CD4-positive, alpha-beta T cell treated with Interleukin-15 for 1 hour (primary cell): ENCODE measurements at places on chromosomes 6 and 20.

DNA sequence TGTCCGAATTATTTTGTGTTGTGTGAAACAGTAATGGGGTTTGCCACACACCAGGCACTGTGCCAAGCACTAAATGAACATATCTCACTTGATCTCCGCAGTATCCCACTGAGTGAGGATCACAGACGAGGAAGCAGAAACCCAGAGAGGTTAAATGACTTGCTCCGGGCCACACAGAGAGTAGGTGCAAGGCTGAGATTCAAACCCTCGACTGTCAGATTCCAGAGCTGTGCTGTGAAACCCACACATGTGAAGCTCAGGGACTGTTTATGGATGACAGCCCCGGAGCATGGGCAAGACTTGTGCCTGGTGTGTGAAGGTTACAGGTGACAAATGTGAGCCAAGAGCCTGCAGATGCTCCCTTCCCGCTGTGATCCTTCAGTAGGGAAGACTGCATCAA is 87.8 kb upstream of the SIRPA start:
- DNase-seq, result no peak

DNA sequence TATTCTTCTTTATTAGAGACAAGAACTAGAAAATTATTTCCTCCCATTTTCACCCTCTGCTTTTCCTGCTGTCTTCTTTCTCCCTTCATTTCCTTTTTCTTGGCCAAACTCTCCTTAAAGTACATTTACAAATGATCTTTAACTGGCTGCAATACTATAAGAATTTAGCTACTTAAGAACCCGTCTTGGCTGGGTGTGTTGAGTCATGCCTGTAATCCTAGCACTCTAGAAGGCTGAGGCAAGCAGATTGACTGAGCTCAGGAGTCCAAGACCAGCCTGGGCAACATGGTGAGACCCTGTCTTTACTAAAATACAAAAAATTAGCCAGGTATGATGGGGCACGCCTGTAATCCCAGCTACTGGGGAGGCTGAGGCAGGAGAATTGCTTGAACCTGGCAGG is 39.3 kb upstream of the SRPK1 start:
- no peak for DNase-seq

GRCh38 chr6:63923139-63923739 is 287.6 kb downstream of the PHF3 start:
- DNase-seq, result no peak

- DNase-seq, result no peak
These were observed 24.4 kb downstream of the FOXQ1 start for GRCh38 chr6:1336246-1336843.

DNA sequence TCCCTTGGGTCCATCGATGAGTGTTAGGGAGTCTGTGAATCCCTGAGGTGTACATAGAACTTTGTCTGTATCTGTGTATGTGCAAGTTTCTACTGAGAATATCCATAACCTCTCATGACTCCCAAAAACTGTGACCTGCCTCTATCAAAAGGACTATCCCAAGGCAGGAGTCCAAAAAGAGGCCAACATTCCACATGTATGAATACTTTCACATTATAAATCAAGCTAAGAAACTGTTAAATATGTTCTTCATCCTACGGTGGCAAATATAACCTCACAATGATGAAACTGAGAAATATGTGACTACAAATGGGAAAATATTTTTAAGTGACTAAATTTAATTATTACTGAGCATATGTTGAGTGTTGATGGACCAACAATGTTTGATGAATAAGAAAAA is 16.1 kb upstream of the STX11 start:
- no peak for DNase-seq

GRCh38 chr20:11178946-11179654 is 505.3 kb upstream of the JAG1 start:
- DNase-seq, result no peak

- no peak for DNase-seq
These were observed 36.3 kb downstream of the SLC52A3 start for GRCh38 chr20:731891-732560.

GRCh38 chr20:56166781-56167465 is 81.6 kb upstream of the MC3R start:
- DNase-seq, result no peak

DNA sequence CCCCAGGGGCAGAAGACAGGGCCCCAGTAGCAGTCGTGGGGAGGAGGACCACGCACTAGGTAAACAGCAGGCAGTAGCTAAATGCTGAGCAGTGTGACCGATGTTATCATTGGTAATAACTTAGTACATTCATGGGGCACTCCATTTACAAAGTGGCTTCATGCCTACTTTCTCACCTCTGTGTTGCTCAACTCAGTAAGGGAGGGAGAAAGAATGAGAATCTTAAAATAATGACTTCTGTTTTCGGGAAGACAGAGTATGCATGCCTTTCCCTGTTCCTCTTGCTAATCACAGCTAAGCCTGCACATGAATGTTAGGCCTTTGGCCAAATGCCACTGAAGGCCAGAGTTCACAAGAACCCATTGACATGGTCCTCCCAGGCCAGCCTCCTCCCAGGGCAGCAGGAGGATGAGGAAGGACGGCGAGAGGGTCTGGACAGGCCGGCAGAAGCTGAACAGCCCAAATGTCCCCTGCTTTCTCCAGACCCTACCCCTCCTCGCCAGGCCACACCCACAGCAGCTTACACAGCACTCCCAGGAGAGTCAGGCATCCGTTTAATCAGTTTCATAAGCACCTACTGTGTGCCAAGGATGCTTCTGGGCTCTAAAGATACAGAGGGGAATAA is 183.4 kb downstream of the ANKRD60 start:
- DNase-seq, result no peak

DNA sequence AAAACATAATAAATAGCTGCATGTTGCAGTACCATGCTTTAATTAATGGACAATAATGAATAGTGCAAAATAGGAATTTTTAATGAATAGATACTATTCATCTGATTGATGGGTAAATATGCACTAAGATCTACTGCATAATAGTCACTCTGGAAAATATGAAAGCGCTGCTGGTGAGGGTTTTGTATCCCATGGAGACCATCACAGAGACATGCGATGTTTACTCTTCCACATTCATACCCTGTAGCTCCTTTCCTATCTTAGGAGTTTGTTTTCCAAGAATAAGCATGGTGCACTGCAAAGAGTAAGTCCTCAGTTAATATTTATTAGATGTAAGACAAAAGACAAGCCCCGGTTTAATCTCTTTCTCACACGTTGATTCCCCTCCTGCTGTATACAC is 81.4 kb downstream of the NRSN1 start:
- DNase-seq, result no peak

GRCh38 chr6:159726255-159726917 is 920 bp upstream of the WTAP start:
- DNase-seq, result no peak

GRCh38 chr20:37994512-37994911 is 38.7 kb downstream of the TTI1 start:
- no peak for DNase-seq

GRCh38 chr6:56659721-56660380 is 17.2 kb upstream of the DST start:
- no peak for DNase-seq

DNA sequence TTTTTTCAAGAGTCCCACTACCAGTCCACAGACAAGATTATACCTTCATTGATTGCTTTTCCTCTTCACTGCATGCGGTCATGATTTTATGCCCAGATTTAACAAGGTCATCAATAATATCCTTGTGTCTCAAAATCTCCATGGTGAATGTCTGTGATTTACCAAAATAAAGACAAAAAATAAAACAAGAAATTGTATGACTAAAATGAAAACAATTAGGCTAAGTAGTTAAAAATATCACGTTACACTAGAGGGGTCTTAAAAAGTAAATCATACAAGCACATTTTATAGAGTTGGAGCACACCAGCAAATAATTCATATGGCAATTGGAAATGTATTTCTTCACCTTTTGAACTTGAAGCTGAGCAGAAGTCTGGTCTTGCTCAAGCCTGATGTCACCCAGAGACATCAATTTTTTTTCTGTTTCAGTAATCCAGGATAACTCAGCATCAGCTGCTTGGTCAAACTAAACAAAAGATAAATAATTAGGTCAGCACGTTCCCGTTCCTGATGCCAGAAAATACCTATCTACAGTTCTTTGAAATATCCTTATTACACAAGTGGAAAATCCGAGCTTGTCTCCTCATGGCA is 125.4 kb downstream of the DST start:
- no peak for DNase-seq

DNA sequence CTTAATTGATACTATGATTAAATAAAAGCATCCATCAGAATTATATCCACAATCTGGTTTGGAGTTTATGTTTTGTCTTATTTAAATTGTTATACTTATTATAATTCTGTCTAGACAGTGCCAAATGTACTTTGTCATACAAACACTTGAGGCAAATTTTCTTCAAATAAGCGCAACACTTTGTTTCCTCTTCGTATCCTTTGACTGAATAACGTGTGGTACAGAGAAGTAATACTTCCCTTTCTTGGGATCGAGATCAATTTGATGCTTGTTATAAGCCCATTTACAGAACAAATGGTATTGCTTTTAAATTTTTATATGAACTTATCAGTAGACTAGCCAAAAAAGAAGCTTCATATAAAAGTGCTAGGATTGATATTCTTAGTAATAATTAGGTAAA is 111.0 kb downstream of the ATG5 start:
- DNase-seq, result no peak

DNA sequence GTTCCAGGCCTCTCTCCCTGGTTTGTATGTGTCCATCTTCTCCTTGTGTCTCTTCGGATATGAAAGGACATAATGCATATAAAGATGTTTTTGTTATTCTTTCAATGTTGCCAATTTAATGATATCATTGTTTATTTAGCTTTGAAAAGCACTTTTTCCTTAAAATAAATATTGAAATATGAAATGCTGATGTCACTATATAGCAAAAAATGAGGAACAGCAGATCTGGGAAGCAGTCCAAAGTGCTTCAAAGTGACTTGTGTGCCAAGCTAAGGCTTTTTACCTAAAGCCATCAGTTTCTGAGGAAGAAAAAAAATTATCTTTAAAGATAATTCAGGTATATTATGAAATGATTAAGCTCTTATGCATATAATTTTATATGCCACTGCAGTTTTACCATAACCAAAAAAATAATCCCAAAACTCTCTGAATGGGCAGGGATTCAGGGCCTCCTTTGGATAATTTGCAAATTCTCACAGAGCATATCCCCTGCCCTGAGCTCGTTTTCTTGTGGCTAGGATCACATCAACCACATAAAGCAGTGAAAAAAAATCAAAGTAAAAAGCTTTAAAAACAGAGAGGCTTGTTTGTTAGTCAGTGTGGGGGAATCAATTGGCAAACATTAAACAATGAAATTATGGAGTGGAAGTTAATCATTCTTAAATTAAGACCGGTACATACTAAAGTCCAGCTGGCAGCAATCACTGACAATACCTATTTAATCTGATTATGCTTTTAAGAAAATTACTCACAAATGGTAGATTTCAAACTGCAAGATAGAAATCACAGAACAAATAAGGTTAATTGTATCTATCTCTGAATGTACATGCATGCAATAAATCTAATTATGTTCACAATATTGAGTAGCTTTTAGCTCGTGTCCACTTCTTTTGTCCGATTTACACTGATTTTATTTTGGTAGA is 1027.9 kb upstream of the ADGRB3 start:
- DNase-seq, result no peak

GRCh38 chr20:44038681-44039123 is 124.0 kb downstream of the TOX2 start:
- no peak for DNase-seq

- no peak for DNase-seq
These were observed 62.2 kb upstream of the PLN start for GRCh38 chr6:118485601-118486550.

- DNase-seq, result no peak
These were observed 119.0 kb upstream of the RPS6KA2 start for GRCh38 chr6:166745801-166746668.

- no peak for DNase-seq
These were observed 28.1 kb upstream of the AKAP7 start for GRCh38 chr6:131107151-131107550.

DNA sequence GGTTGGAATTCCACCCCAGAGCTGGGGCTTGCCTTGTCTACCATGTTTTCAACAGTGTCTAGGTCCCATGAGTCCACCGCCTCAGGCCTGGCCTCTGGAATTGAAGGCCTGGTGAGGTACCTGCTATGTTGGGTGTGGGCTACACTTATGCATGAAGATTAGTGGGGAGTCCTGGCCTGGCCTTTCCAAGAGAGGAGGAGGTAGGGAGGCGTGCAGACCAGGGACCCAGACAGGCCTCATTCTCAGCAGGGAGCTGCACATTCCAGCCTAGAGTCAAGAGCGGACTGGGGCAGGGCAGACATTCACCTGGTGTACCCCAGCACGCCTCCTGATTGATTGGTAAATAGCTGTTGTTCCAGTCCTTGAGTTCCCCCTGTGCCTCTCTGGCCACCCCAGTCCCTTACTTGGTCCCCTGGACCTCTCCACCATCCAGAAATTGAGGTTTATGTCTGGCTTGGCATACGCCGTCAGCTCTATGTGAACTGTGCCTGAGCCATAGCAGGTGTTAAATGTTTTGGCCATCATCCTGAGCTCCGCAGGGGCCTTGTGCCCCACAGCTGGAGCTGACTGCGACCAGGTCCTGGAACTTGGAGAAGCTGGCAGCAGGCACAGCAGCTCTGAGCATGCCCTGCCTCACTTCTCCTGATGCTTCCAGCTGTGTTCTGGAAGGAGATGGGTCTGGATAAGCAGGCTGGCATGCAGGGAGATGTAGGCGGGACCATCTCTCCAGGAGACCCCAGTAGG is 8.2 kb upstream of the VEGFA start:
- no peak for DNase-seq

DNA sequence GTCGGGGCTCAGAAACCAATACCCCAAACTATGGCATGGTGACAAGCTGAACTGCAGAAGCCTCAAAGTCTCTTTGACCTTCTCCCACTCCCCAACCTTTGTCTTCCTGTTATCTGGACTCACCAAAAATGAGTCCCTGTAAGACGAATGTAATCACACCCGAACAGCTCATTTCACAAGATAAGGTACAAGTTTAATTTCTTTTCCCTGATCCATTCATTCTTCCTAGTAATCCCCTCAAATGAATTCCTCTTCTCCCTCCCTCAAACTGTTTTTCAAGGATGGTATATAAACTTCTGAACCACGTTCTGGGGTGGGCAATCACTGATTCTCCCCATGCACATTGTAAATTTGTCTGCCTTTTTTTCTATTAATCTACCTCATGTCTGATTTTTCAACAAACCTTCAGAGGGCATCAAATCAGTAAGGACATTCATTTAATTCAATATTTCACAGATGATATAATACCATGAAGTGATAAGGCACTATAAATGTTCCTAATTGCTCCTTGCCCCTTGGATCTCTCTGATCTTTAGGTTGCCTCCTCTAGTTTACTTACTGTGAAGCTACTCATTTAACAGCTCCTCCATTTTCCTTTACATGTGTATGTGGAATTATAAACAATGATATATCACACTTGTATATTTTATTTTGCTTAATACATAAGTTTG is 77.2 kb downstream of the OR2B2 start:
- no peak for DNase-seq
